ENCODE measurements at places on chromosomes 13 and 19. TPM values are rescaled to one million over a fixed set of nuclear protein-coding genes. Genes with fewer than 3 reads are reported as not detected.

Gene LIM2
- not detected for total RNA-seq

Gene GRIN2D
- total RNA-seq = 0.67 TPM

Gene CDX2
- not detected for total RNA-seq

Gene ZNF714
- total RNA-seq = 9.3 TPM

Gene CD22
- 0.33 TPM for total RNA-seq

Gene AMH
- total RNA-seq = 0.36 TPM

Gene CYP4F8
- total RNA-seq = not detected

Gene CBLC
- not detected for total RNA-seq

Gene ZNF534
- not detected for total RNA-seq

Gene FGF9
- not detected for total RNA-seq

Gene SIGLEC14
- not detected for total RNA-seq

Gene ZNF700
- total RNA-seq = 8.5 TPM

Gene MYPOP
- total RNA-seq = 1.3 TPM

Gene SRRM5
- not detected for total RNA-seq

Gene SLC1A6
- total RNA-seq = not detected

Gene TSHZ3
- 4.0 TPM for total RNA-seq

Gene C1QTNF9B
- total RNA-seq = not detected

Gene MEF2B
- total RNA-seq = 1.00 TPM

Gene SUPT5H
- total RNA-seq = 75.0 TPM

Gene CYP4F2
- not detected for total RNA-seq

Gene CALR3
- not detected for total RNA-seq

Gene FRY
- 6.5 TPM for total RNA-seq

Gene ZNF607
- total RNA-seq = 3.1 TPM

Gene SYNGR4
- not detected for total RNA-seq

Gene TEX101
- not detected for total RNA-seq

Gene EFNA2
- total RNA-seq = not detected

Gene PSG7
- not detected for total RNA-seq

Gene ADAMTSL5
- 2.4 TPM for total RNA-seq

Gene GZMM
- not detected for total RNA-seq

Gene CABP5
- total RNA-seq = not detected

Gene PNMA8B
- 0.31 TPM for total RNA-seq

Gene FOXA3
- total RNA-seq = not detected

Gene NFKBIB
- total RNA-seq = 14.8 TPM

Gene PRODH2
- total RNA-seq = not detected

Gene F2RL3
- not detected for total RNA-seq

Gene ZNF296
- 0.46 TPM for total RNA-seq

Gene PRSS57
- 0.15 TPM for total RNA-seq

Gene ZNF540
- 1.1 TPM for total RNA-seq

Gene ATP7B
- 3.7 TPM for total RNA-seq

Gene ERICH6B
- not detected for total RNA-seq

Gene RGL3
- 0.62 TPM for total RNA-seq
